Activated CD4-positive, CD25-positive, alpha-beta regulatory T cell treated with anti-CD3 and anti-CD28 coated beads, Interleukin-2, amount 50 U/mL, for 16 hours (primary cell): ENCODE measurements at places on chromosomes 11 and 22.
A peak's percentile ranks its signal among the peaks of the same experiment; 100 is the strongest.

GRCh38 chr11:63804259-63804658 lies 9.0 kb upstream of the SPINDOC start:
- DNase-seq = no peak

- no peak for DNase-seq
Measured at GRCh38 chr22:42932857-42933484, 75.9 kb upstream of the ARFGAP3 start.

DNA sequence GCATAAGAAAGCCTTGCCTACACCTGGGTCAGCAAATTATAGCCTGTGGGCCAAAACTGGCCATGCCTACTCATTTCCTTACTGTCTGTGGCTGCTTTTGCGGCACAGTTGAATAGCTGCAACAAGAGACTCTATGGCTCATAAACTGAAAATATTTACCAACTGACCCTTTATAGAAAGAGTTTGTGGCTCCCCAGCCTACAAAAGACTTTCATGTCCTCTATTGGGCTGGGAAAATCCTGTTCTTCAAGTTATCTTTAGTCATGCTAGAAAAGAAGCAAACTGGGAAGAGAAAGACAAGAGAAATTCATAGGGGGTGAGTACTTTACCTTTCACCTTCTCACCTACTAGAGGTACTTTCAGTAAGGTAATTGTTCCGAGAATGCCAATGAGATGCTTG lies 175.1 kb downstream of the SWAP70 start:
- no peak for DNase-seq

GRCh38 chr11:76677458-76677765 lies 6.9 kb upstream of the LRRC32 start:
- DNase-seq = no peak

DNA sequence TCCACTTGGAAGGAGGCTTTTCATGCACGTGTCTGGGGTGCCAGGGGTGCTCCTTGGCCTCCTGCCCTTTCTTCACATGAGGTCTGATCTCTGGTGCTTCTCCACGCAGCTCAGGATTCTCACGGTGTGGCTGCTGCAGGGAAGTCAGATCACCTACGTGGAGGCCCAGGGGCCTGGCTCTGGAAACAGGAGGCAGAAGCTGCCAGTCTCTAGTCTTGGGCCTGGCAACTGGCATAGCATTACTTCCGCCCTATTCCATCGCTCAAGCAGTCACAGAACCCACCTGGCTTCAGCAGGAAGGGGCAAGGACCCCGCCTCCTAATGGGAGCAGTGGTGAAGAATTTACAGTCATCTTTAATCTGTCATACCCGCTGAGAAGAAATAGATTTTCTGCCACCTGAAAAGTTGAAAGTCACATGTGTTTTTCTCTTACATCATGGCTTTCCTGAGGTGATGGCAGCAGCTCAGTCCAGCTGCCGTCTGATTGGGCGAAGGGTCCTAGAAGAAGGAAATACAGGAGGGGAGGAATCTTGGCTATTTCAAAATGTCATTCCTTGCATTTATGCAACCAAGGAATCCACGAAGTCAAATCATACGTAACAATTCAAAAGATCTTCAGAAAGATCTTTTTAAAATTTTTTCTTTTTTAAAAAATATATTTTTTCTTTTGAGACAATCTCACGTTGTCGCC lies 50.1 kb upstream of the DKK3 start:
- DNase-seq = no peak

DNA sequence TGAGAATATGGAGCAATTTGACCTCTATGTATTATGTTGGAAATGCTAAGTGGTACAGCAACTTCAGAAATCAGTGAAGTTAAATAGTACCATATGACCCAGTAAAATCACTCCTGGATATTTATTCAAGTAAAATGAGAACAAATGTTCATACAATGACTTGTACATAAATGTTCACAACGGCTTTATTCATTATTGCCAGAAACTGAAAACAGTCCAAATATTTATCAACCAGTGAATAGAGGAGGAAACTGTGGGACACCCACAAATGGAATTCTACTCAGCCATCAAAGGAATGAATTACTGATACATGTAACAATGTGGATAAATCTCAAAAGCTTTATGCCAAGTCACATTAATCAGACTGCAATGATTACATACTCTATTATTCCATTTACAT lies 416.3 kb downstream of the AASDHPPT start:
- DNase-seq = no peak

- DNase-seq = no peak
Measured at GRCh38 chr11:128598506-128599150, 11.3 kb upstream of the ETS1 start.

GRCh38 chr11:5983443-5983842 lies 3.3 kb downstream of the OR52L1 start:
- no peak for DNase-seq

DNA sequence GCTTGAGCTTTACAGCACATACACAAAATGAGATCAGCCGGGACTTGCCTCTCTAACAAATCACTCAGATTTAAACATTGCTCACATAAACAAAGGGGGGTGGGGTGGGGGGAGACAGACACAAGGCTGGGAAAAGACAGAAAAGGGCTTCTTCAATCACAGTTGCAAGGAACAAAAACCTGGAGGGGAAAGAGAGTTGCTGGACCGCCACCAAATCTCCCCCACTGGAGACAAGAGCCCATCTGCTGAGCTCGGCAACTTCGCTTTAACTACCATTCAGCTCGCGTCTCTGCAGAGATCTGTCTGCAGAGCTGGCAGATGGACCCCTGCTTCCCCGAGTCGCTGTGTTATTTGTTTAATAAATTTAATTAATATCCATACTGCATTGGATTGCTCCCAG lies 165.0 kb downstream of the RCN1 start:
- DNase-seq = no peak

GRCh38 chr11:96235751-96236150 lies 107.2 kb downstream of the MAML2 start:
- no peak for DNase-seq

DNA sequence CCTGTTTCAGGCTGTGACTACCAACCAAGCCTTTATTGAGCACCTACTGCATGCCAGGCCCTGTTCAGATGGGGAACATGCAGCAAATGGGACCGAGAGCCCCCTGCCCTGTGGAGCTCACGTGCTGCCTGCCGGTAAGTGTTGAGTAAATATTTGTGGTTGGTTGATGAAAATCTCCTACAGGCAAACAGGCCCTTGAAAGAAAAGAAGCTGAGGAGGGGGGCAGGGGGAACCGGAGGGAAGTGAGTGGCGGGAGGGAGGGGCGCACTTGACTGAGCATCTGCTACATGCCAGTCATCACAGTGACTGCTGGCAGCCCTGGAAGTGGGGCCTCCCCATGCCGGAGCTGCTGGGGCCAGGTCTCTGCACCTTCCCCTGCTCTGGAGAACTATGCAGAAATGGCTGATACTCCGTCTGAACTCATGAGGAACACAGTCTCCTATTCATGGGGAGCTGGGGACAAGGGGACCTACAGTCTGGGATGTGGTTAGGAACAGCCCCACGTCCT lies 34.2 kb downstream of the MACROD1 start:
- DNase-seq = no peak

GRCh38 chr11:2989551-2989950 lies 2.6 kb downstream of the NAP1L4 start:
- DNase-seq = no peak

- DNase-seq = no peak
Measured at GRCh38 chr11:44944181-44944852, 6.4 kb downstream of the TP53I11 start.

DNA sequence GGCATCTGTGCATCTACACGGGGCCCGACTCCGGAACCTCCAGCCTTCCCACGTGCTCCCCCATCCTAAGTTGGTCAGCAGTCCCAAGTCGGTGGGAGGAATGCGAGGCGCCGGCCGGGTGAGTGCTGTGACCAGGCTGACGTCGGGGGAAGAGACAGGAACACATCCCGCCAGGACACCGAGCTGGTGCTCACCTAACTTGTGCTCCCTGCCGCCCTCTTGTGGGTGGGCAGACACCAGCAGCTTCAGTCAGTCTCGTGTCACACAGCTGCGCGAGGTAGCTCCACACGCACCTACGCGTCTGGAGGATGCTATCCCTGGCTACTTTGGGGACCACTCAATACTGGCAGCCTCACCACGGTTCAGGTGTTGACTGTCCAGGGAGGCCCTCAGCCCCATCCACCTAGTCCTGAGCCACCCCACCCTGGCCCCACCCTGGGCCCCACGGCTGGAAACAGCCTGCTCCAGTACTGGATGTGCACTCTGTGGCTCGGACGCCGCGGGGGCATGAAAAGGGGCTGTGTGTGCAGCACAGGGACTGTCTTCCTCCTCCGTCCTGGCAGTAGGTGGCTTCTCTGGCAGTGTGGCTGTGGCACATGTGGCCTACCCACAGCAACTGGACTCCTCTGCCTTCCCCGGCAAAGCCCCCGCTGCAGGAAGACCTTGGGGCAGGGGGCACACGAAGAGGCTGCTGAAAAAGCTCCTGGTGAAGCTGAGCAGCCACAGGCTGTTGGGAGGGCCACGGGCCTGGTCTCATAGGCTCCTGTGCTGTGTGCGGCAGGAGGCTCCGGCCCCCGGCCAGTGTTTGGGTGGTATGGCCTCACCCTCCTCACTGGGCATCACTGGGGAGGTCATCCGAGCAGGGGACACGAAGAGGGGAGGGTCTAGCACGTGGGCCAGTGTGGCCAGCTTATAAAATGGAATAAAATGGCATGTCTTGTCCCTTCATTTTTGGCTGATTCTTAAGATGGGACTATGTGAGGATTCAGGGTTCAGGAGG lies 11.2 kb upstream of the BID start:
- peak; percentile 33 for DNase-seq

- DNase-seq = no peak
Measured at GRCh38 chr11:35274909-35275785, 136.2 kb downstream of the CD44 start.

GRCh38 chr11:28117712-28118111 lies 9.5 kb downstream of the METTL15 start:
- no peak for DNase-seq

GRCh38 chr11:22342211-22343031 lies 4.2 kb downstream of the SLC17A6 start:
- DNase-seq = no peak

- no peak for DNase-seq
Measured at GRCh38 chr22:47123827-47124442, 361.5 kb downstream of the TBC1D22A start.

GRCh38 chr11:289712-290620 lies 1.0 kb downstream of the PGGHG start:
- DNase-seq = no peak

- no peak for DNase-seq
Measured at GRCh38 chr11:20308601-20309000, 54.9 kb upstream of the HTATIP2 start.

GRCh38 chr11:77249427-77249826 lies 52.1 kb downstream of the GDPD4 start:
- no peak for DNase-seq

GRCh38 chr11:29019960-29020683 lies 911.9 kb downstream of the METTL15 start:
- DNase-seq = no peak

DNA sequence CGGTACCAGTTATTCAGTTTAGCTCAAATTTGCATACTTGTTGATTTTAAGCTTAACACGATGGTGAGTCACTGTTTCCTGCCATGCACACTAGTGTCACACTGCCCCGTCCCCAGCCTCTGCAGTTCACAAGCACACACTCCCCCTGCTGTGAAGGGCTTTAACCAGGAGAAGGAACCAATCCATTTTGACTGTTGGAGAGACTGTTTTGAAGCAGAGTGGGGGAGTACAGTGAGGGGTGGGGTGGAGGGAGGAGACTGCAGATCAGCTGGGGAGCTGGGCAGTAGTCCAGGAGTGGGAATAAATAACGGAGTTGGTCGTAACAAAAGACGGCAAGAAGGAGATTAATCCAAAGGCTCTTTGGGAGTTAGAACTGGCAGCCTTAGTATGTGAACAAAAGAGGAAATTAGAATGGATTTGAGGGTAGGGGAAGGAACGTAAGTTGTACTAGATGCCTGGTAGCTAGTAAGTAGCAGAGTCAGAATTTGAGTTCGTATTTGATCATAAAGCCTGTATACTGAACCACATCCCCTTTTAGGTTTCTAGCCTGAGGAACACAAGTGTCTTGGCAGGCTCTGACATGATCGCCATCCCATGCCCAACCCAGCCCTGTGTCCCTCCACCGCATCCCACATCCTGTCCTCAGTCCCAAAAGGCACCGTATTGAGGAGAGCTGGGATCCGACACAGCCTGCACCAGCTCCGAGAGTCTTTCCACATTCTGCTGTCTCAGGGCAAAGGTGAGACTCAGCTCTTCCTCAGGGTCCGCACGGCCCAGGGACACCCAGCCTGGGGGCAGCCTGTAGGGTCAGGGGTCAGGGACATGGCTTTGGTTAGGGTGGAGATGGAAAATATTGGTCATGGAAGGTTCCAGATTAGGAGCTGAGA lies 862 bp downstream of the TPP1 start:
- peak; percentile 48 for DNase-seq

- DNase-seq = no peak
Measured at GRCh38 chr22:31814942-31815341, 61.1 kb downstream of the DEPDC5 start.

GRCh38 chr11:62705413-62705812 lies 1.8 kb downstream of the BSCL2 start:
- no peak for DNase-seq

GRCh38 chr11:104191124-104191523 lies 27.2 kb upstream of the PDGFD start:
- DNase-seq = no peak

DNA sequence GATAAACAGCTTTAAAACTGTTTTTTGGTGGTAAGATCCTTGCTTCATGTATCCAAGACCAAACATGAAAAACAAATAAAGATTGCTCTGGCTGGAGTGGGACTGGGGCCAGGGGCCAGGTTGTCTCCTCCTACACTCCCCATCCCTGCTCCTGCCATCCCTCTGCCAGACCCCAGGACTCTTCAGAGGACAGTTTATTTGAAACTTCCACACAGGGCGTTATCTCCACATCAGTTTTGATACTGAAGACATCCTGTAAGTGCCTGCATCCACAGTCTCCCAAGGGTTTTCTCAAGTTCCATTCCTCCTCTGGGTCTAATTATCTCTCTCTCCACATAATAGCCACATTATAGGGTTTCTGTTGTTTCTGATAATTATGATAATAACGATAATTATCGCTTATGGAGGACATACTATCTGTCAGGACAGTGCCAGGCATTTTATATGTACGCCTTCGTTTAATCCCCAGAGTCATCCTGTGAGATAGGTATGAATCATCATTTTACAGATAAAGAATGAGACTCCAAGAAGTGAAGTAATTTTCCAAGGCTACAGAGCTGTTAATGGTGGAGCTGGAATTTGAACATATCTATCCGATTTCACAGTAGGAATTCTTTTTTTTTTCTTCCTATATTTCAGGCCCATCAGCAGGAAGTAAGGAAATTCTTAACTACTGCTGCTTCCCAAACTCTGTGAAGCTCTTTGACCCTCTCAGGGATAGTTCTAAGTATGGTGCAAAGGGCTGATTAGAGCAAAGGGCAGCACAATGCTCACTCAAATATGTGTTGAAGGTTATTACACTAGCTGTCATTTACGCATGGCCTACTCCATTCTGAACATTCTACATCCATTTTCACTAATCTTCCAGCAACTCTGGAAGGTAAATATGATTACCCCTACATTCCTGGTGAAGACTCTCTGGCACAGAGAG lies 488.0 kb upstream of the CCDC90B start:
- DNase-seq = no peak

DNA sequence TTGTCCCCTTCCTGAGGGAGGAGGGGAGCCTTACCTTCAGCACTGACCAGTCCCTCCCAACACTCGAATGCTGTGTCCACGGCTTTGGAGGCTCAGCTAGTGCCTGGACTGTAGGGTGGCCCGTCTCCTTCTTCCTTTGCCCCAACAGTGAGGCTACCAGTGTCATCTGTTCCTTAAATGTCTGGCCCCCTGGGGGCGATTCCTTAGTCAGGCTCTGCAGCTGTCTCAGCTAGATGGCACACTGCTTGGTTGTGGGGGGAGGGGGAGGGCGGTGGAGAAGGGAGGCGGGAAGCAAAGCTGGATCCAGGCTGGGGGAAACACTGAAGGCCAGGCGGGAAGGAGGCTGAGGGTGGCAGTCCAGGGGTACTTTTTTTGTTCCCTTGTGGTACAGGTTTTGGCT lies at the start of gene IGSF22:
TSS of gene IGSF22 (minus strand) at position 149 of the 400 bp plus-strand sequence. CDS start 1,952 bp downstream, outside the sequence.
- DNase-seq = no peak
